ENCODE measurements at places on chromosomes 1 and 21.
A peak's percentile ranks its signal among the peaks of the same experiment; 100 is the strongest.

- no peak for DNase-seq
Measured at GRCh38 chr1:81802457-81802706, 1.6 kb downstream of the ADGRL2 start.

DNA sequence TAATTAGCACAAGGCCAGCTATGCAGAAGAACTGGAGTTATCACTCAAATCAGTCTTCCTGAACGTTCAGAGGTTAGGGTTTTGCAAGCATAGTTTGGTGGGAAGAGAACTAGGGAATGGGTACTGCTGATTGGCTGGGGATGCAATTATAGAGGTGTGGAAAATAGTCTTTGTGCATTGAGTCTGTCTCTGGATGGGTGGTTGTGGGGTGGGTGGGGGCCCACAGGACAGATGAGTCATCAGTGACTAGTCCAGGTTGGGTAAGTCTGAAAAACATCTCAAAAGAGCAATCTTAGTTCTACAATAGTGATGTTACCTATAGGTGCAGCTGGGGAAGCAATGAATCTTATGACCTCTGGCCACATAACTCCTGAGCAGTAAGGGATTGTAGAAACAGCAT lies 89.7 kb upstream of the HMCN1 start:
- DNase-seq, result no peak

DNA sequence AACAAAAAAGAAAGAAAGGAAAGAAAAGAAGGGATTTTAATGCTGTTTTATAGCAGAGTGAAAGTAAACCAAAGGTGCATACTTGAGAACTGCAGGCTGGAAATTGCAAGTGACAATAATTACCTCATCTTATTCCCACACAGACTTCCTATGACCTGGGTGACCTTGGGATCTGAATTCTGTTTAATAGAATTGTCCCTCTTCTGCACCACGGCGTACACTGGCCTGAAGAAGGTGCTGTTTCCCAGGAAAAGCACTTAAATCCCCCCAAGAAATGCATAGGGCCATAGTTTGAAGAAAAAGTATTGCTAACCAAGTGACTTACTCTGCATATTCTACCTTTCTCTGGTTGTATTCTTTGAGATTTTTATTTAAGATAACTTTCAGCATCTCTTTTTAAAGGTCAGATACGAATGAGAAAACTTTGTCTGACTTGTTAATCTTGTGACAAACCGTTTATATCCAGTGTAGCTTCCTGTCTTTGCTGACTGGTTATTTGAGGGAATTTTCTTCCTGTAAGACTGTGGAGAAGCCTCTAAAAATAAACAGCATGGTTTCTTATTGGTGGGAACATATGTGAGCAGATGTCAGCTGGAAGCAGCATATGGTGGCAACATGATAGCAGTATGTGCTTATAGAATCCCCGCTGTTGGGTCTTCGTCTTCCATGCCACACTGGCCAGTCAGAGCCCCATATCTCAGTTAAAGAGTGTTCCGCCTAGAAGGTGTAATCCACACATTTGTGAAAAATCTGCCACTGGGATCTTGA lies 16.3 kb downstream of the TGFB2 start:
- DNase-seq, result no peak

DNA sequence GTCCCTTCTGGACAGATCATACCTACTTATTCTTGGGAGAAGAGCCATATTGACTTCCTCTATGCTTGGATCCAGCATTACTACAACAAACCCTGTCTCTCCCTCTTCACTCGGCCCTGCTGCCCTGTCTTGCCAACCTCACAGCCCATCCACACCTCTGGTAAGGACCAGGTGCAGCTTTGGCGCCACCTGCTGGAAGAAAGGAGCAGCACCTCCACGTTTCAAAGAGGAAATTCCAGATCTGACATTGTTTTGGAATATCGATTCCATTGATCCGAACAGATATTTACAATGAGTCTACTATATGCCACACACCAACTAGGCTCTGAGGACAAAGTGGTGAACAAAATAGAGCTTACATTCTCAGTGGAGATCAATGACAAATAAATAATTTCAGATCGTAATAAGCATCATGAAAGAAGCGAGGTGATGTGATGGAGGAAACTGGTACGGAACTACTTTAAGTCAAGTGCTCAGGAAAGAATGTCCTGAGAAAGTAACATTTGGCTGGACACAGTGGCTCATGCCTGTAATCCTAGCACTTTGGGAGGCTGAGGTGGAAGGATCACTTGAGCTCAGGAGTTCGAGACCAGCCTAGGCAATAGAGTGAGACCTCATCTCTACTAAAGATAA lies 18.7 kb downstream of the MFSD2A start:
- DNase-seq, result peak; percentile 78

GRCh38 chr1:52558941-52559340 lies 6.0 kb upstream of the TUT4 start:
- DNase-seq, result no peak

DNA sequence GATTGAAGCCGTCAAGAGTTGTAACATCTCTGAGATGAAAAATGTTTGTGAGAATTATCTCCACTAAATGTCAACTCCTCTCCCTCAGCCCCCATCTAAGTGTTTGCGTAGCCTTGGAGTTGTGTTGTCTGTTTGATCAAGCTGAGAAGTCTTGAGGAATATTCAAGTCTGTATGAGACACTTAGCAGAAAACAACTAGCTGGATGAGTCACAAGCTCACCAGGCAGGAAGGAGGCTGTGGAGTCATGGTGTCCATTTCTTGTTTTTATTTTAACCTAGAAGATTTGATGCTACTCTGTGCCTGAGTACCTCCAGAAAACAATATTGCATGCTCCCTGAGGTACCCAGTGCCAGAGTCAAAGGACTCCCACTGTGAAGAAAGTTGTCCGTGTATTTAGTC lies 211.6 kb upstream of the PLXNA2 start:
- no peak for DNase-seq

- no peak for DNase-seq
Measured at GRCh38 chr1:20821466-20821865, 34.4 kb upstream of the HP1BP3 start.

DNA sequence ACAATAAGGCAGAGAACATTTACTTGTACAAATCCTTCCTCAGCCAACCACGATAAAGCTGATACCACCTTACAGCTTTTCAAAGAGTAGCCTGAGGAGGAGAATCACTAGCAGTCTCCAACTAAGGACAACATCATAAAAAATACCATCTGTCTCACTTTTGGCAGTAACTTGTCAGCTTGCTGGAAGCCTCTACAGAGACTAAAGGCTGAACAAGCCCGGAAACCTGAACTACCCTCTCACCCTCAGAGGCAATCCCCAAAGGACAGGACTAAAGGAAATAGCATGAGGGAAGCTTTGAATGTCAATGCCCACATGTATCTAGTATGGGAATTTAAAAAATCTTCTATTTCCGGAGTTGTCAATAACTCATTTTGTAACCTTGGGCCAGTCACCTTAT lies 10.6 kb downstream of the SRSF4 start:
- DNase-seq, result no peak

GRCh38 chr1:233879841-233880240 lies 24.6 kb upstream of the SLC35F3 start:
- DNase-seq, result no peak

DNA sequence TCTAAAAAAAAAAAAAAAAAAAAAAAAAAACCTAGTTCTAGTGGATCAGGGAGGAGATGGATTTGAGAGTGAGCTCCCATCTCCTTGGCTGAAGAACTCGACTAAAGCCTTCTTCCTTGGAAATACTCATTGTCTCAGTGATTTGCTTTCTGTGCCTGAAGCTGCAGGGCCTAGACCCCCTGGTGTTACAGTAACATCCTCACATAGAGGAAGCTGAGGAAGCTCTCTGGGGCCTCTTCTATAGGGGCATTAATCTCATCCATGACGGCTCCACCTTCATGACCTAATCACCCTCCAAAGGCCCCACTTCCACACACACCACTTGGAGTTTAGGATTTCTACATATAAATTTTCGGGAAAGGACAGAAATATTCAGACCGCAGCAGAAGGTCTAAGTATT lies 95.9 kb upstream of the ETS2 start:
- DNase-seq, result no peak

GRCh38 chr1:54287801-54288211 lies 87.8 kb downstream of the MRPL37 start:
- no peak for DNase-seq

- no peak for DNase-seq
Measured at GRCh38 chr1:33294071-33295010, 26.6 kb downstream of the A3GALT2 start.

GRCh38 chr1:199490769-199491527 lies 536.6 kb upstream of the NR5A2 start:
- no peak for DNase-seq

DNA sequence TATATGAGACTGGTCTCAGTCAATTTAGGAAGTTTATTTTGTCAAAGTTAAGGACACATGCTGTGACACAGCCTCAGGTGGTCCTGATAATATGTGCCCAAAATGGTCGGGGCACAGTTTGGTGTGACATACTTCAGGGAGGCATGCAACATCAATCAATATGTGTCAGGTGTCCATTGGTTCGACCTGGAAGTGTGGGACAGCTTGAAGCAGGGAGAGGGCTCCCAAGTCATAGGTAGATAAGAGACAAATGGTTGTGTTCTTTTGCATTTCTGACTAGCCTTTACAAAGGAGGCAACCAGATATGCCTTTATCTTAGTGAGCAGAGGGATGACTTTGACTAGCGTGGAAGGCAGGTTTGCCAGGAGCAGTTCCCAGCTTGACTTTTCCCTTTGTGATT lies 4.5 kb upstream of the ERVH48-1 start:
- DNase-seq, result no peak

DNA sequence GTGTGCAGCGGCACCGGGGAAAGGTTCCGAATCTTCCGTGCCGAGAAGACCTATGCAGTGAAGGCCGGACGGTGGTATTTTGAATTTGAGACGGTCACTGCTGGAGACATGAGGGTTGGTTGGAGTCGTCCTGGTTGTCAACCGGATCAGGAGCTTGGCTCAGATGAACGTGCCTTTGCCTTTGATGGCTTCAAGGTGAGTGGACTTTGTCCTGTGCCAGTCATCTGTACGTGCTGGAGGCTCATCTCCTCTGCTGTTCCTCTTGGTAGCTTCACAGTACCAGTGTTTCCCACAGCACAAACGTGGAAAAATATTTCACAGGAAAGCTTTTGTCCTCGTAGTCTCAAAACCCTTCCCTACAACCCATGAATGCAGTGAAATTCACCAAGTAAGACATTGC lies 324.1 kb downstream of the ZP4 start:
- no peak for DNase-seq

- no peak for DNase-seq
Measured at GRCh38 chr1:239997515-239998311, 94.0 kb upstream of the FMN2 start.

GRCh38 chr21:39471598-39471997 lies 19.8 kb downstream of the SH3BGR start:
- no peak for DNase-seq

DNA sequence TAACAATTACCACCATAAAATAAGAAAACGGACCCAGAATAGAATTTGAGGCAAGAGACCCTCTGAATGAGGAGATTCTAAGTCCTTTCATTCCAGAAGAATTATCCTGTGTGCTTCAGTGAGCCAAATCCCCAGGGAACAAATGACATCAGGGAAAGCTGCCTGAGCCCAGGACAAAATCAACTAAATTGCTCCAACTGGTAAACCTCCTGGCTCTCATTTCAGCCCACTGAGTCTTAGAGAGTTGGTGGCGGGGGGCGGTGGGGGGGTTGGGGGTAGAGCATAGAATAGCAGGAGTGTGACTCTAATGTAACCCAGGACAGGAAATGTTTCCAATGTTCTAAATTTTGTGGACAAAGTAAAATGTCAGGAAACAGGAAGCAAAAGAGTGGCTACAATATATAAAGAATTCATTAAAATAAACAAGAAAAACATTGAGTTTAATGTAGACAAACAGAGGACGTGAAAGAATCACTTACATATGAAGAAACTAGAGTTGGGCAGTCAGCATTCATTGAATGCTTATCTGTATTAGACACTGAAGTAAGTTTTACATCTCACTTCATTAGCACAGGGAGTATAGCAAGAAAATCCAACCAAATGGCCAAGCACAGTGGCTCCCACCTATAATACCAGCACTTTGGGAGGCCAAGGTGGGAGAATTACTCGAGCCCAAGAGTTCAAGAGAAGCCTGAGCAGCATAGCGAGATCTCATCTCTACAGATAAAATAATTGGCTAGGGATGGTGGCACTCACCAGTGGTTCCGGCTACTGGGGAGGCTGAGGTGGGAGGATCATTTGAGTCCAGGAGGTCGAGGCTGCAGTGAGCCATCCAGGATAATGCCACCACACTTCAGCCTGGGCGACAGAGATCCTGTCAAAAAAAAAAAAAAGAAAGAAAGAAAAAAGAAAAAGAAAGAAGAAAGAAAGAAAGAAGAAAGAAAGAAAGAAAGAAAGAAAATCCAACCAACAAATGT lies 75.1 kb downstream of the DHRS3 start:
- DNase-seq, result no peak

- DNase-seq, result no peak
Measured at GRCh38 chr1:167752219-167752985, 30.6 kb downstream of the MPZL1 start.
